Activated CD4-positive, alpha-beta T cell treated with anti-CD3 and anti-CD28 coated beads for 36 hours (primary cell): ENCODE measurements at places on chromosomes 11 and 22. TPM values are rescaled to one million over a fixed set of nuclear protein-coding genes. Genes with fewer than 3 reads are reported as not detected.

MAPK8IP1 gene
- 0.39 TPM for total RNA-seq

TLCD5 gene
- total RNA-seq: 0.80 TPM

TMEM151A gene
- total RNA-seq: not detected

DNA sequence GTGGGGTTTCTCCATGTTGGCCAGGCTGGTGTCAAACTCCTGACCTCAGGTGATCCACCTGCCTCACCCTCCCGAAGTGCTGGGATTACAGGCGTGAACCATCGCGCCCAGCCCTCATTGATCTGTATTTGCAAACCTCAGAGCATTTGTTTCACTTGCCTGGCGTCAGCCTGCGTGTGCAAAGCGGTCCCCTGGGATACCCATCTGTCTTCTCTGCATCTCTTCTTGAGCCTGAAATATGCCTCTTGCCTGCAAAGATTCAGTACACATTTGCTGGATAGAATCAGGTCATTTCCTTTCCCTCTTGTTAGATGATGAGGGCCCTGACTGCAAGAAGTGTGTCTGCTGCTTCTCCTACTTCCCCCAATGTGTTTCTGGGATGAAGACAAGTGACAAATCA is 1291.0 kb downstream of the TBC1D22A start:
- DNase-seq: no peak

- no peak for DNase-seq
Observed at GRCh38 chr11:97751405-97751804, 1269.3 kb upstream of the CNTN5 start.

- DNase-seq: peak; percentile 45
Observed at GRCh38 chr22:35312198-35313059, 12.7 kb downstream of the TOM1 start.

DNA sequence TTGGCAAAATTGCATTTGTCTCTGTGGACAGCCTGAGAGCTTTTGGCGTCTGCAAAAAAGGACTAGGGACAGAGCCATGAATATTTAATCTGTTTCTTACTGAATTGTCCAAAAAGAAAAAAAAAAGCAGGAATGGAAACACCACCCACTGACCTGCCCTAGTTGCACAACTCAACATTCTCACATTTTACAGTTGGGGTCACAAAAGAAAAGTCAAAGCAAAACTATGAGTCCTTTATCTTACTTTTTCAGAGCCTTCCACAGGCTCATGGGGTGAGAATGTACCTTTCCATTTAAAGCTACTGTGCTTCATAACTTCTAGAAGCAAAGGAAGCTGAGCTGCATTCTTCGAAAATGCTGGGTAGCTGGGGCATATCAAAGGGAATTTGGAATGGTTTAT is 225.7 kb downstream of the FAM76B start:
- DNase-seq: no peak

DNA sequence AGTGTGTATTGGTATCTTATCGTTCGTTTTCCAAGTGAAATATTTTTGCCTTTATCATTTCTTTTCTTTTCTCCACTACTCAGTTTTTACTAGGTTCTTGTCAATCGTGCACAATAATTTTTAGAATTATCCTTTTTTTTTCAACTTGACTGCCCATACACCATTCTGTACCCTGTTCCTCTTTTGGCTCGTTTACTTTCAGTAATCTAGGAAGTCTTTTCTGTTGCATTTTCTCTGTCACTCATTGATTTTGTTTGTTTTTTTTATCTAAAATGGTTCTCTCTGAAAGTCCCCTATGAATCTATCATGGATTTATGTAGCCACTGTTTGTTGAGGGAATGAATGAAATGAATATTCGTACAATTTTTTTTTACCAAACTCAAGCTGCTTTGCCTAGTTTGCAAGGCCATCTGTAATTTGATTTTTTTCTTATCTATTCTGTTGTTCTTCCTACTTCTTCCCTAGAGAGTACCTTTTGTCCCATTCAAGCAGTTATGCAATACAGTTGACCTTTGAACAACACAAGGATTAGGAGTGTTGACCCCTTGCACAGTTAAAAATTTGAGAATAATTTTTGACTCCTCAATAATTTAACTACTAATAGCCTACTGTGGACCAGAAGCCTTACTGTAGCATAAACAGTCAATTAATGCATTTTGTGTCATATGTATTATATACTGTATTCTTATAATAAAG is 166.3 kb downstream of the TMEM135 start:
- DNase-seq: no peak
